ENCODE measurements at places on chromosomes 11 and 22.

GRCh38 chr22:42317691-42318547, 47.5 kb upstream of the TCF20 start:
- DNase-seq = no peak

DNA sequence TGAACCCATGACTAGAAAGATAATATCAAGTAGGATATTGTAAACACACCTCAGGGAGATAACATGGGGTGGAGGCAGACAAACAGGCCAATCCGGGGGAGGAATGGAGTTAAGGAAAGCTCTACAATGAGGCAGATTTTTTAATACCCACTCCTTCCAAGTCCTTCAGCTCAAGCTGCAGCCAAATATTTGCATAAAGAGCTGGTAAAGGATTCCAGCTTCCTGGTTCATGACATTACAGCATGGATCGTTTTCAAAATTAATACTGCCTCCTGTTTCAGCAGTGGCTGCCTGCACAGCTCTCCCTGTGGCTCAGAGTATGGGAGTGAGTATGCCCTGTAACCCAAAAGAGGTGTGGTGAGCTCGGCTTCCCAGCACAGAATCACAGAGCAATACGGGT, 5.1 kb downstream of the POU2AF3 start:
- no peak for DNase-seq

- no peak for DNase-seq
These were observed at the start of gene C1QTNF6 for GRCh38 chr22:37187891-37188761. Gene C1QTNF6 (minus strand): TSS chr22:37188247. CDS start chr22:37188213, 34 bp downstream.

GRCh38 chr22:18033204-18033998, 9.0 kb upstream of the MICAL3 start:
- DNase-seq = no peak

- no peak for DNase-seq
These were observed 15.1 kb downstream of the TBC1D22A start for GRCh38 chr22:46777609-46777970.

DNA sequence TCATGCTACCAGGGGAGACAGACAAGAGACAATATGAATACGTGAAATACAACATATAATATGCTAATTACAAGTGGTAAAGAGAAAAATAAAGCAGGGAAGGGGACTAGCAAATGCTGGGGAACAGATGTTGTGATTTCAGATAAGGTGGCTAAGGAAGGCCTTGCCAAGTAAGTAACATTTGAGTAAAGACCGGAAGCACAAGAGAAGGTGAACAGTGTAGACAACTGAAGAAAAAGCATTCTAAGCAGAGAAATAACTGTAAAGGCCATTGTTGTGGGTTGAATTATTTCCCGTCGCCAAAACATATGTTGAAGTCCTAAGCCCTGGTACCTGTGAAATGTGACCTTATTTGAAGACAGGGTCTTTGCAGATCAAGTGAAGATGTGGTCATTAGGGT, 63.7 kb upstream of the EED start:
- DNase-seq = no peak

DNA sequence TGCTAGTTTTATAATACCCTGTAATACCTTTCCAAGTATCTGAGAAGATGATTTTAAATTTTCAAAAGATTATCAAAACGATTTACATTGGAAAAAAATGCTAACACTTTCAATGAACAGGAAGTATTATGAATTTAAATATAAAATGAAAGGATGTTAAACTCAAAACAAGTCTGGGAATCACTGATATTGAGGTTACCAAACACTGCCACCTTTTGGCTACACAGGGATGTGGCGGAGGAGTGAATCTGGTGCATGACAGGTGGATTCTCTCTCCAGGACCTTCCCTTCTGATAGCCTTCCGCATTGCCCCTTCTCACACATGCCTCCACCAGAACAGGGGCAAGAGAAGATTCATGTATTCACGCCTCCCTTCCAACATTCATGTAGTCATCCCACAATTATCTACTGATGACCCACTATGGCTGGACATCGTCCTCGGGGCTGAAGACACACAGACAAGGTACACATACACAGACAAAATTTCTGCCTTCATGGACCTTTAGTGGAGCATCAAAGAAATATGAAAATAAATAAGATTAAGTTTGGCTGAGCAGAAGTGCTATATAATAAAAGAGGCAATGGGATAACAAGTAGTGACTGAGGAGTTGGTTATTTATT, 34.7 kb downstream of the ATG16L2 start:
- DNase-seq = no peak

DNA sequence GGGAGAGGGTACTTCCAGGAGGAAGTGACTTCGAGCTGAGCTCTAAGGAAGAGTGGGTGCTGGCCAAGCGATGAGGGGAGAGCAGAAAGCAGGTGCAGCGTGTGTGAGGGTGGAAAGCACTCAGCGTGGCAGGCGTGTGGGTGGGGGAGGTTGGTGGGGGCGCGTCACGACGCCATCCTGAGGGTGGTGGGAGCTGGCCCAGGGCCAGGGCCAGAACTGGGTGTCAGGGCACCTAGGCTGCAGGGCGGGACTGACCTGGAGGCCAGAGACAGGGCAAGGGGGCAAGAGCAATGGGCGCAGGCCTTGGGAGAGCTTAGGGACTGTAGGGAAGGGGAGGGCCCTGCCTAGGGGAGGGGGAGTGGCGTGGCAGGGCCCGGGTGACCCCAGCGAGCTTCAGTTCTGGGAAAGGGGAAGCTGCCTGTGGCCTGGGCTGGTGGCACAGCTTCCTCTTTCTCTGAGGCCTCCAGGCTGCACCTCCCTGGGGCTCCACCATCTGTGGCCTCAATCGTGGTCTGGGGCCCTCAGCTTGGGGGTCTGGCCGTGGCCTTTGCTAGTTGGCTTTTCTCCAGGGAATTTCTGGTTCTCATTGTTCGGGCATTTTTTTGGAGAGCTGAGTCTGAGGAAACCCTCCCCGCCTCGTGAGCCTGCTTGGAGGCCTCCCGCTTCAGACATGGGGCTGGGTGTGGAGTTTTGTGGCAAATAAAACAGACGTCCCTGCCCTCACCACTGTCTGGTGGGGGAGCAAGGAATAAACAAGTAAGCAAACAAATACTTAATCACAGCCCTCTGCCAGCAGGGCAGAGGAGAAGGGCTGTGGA, 8.9 kb downstream of the RELT start:
- DNase-seq = no peak

GRCh38 chr22:25554238-25554671, 10.2 kb upstream of the GRK3 start:
- DNase-seq = no peak

- DNase-seq = no peak
These were observed 19.0 kb downstream of the PHF21B start for GRCh38 chr22:44990810-44991209.

DNA sequence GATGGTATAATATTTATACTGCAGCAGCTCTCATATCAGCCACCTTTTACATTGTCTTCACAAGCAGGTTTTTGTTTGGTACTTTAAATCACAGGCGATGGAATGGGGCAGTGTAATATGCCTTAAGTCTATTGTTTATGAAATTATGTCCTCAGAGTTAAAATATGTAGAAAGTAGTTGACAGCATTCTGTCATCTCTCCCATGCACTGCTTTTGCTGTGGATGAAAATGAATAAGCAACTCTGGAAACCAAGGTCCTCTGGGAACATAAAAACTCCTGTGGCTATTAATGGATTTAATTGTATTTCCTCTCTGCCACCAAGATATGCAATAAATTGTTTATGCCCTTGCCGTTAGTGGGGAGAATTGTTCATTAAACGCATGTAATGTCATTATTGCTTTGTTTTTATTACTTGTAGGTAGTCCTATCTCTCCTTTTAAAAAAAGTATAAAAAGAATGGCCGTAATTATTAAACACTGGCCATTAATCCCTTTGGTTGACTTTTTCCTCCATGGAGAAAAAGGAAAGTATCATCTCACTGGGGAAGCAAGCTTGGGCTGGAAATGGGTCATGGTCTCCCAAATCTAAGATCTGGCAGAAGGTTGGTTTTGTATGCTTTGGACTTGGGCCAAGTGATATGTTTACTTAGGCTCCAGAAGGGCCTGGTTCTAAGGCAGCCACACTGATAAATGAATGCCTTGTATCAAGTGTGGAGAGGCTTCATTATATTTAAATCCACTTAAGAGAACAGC, 13.1 kb downstream of the PACS1 start:
- DNase-seq = no peak

- no peak for DNase-seq
These were observed 1702.5 kb upstream of the RAG2 start for GRCh38 chr11:38300570-38300969.

DNA sequence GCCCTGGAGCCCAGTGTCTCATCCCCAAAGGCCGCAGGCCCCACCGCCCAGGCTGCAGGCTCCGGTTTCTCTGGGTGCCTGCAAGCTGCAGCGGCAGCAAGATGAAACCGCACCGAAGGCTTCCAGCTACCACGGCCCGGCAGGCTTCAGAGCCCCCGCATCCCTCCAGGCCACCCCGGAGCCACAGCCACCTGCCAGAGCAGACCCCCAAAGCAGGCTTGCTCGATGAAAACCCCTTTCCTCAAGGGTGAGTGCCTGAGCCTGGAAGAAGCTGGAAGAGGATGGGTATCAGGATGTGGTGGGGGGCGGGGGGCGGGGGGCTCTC, 24.5 kb upstream of the GNB1L start:
- DNase-seq = no peak

- DNase-seq = no peak
These were observed 26.8 kb downstream of the ADM start for GRCh38 chr11:10331548-10332289.

DNA sequence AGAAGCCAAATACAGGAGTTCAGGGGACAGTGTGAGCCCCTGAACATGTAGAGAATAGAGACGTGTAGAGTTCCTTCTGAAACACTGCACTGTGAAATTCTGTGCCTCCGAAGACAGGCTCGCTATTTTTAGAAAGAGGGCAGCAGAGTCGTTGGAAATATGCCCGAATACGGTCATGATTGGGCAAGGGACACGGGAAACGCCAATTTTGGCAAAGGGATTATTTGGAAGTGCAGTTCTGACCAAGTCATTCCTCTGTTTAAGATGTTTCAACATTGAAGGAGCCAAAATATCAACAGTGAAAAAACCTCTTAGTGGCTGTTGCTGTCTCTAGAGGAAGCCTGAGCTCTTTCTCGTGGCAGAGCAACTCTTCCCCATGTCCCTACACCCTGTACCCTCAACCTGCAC, 9.5 kb upstream of the CBX6 start:
- no peak for DNase-seq

GRCh38 chr22:49370627-49371301, 456.9 kb downstream of the BRD1 start:
- DNase-seq = no peak

DNA sequence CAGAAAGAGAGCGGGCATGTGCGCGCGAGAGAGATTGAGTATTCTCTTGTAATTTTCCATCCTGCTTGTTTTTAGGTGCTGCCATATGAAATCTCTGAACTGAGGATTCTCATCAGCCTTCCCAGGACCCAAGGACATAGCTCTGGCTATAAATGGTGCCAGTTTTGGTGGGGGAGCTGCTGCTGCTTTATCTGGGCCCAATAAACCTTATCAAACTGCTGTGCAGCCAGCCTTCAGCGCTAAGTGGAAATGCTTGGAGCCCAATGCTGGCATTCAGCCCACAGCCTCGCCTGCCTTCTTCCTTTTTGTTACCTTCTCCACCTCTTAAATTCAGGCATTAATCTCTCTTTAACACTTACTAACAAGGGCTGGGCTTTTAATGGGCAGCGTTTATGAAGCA, 2.4 kb upstream of the ZBTB16 start:
- no peak for DNase-seq

DNA sequence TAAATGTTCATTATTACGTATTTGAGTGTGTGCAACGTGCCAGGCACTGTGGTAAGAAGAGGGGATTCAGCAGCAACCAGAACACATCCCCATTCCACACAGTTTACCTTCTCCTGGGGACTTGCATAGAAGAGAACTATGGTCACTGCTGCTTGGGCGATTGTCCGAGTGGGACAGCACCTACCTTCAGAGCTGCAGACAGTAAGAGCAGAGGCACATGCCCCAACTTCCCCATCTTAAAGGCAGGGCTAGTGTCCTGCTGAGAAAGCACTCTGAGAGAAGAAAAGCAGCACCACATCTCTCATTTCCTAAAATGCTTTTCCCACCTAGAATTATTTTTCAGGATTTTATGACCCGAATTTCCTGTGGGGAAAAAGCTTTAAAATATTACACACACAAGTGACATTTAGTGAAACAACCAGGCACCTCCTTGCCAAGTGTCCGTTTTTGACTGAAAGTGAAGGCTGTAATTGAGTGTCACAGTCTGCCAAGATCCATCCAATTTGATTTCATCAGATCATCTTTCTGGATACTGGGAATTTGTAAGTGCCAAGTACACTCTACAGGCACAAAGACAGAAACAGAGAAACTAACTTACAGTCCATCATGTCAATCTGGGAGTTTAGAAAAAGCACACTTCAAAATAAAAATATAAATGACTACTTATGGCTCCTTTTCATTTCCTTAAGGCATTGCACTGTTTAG, 24.6 kb downstream of the TRAF6 start:
- DNase-seq = no peak

DNA sequence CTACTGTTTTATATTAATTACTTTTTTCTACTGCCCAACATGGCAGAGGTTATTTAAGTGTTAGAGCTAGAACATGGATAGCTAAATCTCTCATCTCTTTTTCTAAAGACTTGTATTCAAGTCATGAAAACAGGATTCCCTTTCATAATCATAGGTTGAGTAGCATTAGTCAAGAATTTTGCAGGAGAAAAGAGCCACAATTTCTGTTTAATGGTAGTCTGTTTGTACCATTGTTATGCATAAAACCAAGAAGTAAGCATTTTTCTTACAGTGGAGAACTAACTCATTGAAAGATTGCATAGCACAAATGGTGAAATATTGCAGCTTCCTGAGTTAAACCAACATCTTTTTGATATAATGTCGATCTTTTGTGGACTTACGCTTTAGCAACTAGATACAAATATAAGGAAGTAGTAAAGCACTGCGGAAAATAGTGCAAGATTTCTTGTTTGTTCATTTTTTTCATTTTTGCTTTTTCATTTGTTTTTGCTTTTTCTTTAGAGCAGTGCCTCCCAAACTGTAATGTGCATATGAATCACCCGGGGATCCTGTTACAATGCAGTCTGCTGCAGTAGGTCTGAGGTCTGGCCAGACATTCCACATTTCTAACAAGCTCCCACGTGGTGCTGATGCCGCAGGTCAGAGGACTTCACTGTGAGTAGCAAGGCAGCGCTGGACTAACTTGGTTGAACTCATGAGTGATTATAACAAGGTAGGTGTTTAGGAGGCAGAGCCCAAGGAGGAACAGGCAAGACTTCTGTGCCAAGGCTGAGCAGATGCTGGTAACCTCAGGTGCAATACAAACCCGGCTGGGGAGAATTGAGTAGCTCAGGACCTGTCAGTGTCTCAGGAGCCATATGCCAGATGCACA, 4.6 kb downstream of the ETS1 start:
- DNase-seq = no peak

DNA sequence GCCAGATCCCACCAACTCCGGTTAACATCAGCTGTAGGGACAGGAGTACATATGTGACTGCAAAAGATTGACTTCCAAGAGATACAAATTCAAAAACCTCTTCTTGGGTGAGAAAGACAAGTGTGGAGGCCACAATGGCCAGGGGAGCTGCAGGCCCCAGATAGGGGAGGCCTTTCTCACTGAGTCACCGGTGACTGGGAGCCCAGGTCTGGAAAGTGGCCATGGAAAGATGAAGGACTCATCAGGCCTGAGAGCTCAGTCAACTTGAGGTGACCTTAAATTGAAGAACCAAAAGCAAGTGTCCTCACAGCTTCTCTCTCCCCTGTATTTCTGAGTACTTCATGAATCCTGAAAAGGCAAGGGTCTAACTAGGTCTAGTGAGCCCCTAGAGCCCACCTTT, 90.4 kb upstream of the CLPB start:
- DNase-seq = no peak

All from activated CD8-positive, alpha-beta memory T cell treated with anti-CD3 and anti-CD28 coated beads for 48 hours (primary cell).